Neuronal stem cell (in vitro differentiated cells): ENCODE measurements at places on chromosomes 7 and 10.

GRCh38 chr7:148042935-148043631 is 547.5 kb upstream of the C7orf33 start:
- no peak for DNase-seq

DNA sequence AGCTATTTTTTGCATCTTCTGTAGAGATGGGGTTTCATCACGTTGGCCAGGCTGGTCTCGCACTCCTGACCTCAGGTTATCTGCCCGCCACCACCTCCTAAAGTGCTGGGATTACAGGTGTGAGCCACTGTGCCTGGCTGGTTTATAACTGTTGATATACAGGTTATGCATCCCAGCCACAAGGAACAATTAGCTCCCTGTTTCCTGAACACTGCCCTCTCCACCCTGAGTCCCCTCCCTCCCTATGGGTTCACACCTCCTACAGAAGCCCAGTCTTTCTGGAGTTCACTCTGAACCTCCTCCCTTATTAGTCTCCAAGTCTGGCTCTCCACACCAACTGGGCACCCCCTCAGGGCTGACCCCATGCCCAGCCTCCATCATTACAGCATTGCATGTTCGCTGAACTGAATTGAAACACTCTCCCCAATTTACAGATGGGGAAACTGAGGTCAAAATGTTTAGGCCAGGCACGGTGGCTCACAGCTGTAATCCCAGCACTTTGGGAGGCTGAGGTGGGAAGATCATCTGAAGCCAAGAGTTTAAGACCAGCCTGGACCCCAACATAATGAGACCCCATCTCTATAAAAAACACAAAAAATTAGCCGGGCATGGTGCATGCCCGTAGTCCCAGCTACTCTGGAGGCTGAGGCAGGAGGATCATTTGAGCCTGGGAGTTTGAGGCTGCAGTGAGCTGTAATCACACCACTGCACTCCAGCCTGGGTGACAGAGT is 1.7 kb upstream of the CLIP2 start:
- no peak for DNase-seq

GRCh38 chr7:27826357-27826756 is 86.4 kb downstream of the TAX1BP1 start:
- no peak for DNase-seq

- DNase-seq: no peak
Measured at GRCh38 chr7:19762631-19763030, 10.8 kb downstream of the TMEM196 start.

DNA sequence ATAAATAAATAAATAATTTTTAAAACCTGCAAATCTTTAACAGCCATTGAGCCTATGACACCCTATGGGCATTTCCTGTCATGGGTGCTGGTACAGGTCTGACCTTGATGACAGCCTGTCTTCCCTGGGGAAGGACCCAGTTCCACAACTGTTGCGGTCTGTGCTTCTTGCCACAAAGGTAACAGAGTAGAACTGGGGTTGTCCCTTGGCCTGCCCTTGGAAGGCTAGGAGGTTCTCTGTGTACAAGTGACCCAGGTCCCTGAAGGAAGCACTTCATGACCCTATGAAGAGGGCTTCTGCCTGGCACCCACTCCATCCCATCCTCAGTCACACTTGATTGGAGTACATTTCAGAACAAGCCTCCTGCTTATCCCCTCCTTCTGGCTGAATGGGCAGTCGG is 66.9 kb downstream of the OGDH start:
- DNase-seq: no peak

- no peak for DNase-seq
Measured at GRCh38 chr10:24771943-24772694, 48.4 kb upstream of the ARHGAP21 start.
